NCI-H446 (cell line): ENCODE measurements at places on chromosomes 7 and 10.

DNA sequence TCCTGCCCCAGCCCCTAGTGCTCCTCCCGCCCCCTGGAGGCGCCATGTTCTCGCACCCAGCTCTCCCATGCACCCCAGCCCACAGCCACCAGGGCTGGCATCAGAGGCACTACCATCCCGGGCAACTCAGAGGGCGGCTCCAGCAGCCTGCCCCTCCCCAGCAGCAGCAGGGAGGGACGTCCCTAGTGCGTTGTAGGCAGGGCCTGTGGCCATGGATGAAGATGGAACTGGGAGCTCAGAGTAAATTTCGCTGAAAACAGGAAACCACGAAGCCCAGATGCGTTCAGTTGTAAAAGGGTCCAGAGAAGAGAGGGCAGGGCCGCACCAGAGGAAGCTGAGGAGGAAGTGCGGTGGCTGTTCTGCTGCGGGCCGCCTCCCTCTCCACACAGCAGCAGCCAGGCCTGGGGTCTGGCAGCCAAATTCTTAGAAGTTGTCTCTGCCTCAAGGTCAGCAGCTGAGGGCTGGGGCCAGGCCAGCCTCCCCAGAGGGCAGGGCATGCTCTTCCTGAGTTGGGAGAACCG, 24.6 kb downstream of the VSIR start:
- DNase-seq = no peak

DNA sequence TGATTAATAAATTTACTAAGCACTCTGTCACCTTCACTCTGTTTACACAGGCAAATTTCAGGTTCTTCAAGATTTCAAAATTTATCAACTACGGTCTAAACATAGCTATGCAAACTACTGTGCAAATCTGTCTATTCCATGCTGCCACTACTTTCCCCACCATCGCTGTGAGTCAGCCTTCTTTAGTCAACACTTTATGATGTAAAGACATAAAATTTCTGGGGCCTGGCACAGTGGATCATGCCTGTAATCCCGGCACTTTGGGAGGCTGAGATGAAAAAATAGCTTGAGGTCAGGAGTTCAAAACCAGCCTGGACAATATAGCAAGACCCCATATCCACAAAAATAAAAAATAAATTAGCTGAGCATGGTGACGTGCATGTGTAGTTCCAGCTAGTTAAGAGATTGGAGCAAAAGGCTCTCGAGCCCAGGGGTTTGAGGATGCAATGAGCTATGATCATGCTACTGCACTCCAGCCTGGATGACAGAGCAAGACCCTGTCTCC, 42.6 kb downstream of the CNOT4 start:
- DNase-seq = no peak

GRCh38 chr10:28177944-28178637, 124.8 kb downstream of the MPP7 start:
- no peak for DNase-seq

DNA sequence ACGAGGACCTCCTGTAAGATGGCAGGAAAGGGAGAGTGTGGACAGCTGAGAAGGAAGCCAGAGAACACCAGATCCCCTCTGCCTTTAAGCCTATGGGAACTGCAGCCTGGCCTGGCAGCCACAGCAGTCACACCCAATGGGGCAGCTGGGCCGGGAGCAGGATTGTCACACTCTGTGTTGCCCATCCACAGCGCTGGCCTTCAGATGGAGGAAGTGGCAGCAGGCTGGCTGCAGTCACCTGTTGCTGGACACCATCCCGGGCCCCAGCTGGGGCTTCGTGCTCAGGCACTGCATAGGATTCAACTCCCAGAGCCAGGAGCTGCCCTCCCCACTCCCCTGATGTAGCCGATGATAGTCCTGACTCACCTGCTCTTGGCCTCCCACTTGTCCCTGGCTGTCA, 114.4 kb downstream of the COL13A1 start:
- no peak for DNase-seq

DNA sequence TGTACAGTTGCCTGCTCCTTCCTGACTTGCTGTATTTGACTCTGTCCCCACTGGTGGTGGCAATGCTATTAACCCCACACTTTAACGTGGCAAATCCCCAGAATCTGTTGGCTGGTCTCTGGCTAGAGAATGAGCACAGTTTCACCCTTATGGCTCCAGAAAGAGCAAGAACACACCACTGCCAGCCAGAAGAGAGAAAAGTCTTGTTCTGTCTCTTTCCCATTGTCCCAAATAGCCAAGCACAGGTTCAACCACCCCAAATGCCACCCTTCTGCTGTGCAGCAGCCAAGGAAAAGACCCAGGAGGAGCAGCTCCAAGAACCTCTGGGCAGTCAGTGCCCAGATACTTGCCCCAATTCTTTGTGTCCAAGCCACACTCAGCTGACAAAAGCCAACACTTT, 11.3 kb downstream of the SLC16A9 start:
- DNase-seq = no peak

DNA sequence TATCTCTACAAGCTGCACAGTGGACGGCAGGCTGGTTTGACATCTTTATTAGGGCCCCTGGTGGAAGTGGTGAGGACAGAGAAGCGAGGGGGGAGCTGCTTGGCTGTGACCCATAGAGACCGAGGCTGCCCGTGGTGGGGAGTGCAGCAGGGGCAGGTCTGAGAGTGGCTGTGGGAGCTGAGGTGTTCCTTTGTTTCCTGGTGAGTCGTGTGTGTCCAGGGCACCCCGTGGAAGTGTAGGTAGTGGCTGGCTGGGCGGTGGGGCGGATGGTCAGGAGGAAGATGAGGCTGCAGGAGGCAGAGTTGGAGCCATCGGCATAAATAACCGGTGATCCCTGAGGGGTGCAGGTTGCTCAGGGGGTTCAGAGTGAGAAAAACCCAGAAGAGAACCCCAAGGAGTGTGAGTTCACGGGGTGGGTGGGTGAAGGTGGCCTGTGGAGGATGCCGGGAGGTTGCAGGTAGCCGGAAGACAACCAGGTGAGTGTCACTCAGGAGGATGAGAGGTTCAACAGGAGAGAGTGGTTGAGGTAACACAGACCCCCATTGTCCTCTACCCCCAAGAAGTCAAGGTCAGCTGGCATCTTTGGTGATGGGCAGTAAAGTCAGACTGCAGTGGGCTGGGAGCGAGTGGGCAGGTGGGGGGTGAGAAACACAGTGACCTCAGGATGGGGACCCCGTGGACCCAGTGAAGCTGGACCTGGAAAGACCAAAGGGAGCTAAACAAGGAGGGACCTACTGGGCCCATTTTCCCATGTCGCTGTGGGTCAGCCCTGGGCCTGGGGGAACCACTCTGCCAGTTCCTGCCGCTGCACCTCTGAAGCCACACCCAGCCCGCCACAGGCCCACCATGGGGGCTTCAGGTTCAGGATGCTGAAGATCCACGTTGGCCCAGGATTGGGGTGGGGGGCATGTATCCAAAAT, 7.8 kb downstream of the ATP6V0E2 start:
- DNase-seq = no peak

GRCh38 chr10:4450981-4451908, 374.8 kb upstream of the AKR1E2 start:
- DNase-seq = no peak

DNA sequence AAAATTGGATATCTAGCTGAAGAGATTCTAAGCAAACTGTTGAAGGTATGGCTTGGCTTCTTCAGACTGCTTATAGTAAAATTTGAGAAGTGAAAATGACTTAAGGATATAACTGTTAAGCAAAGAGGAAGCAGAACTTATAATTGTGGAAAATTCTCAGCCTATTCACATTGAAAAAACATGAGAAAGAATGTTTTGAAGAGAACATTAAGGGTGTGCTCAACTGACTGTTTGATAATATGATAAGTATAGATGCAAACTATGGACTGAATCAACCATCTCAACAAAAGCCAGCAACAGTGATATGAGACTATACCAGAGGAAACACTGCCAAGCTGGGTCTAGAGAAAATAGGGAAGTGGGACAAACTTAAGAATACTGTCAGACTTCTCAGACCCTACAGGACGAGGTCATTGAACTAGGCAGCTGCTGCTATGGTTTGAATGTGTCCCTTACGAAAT, 133.1 kb upstream of the PPP1R3A start:
- no peak for DNase-seq

- no peak for DNase-seq
These were observed 638.4 kb downstream of the GALNT17 start for GRCh38 chr7:71770269-71770907.
